A549 treated with GW870086 at 1 μM for 4 hours (cell line): ENCODE measurements at places on chromosomes 7 and 10. TPM values are rescaled to one million over a fixed set of nuclear protein-coding genes. Genes with fewer than 3 reads are reported as not detected.

ZDHHC16 gene
- 42.5 to 52.2 TPM (median 50.0 TPM) in 5 replicates for total RNA-seq

ABCB1 gene
- total RNA-seq = 0.12 to 0.22 TPM (median 0.13 TPM) in 3 of 5 replicates, not detected in the others

PLPP4 gene
- total RNA-seq = 0.28 to 0.42 TPM in 2 of 5 replicates, not detected in the others

TBC1D12 gene
- 4.6 to 5.9 TPM (median 5.4 TPM) in 5 replicates for total RNA-seq

TRPV5 gene
- total RNA-seq = not detected in 5 replicates

AKR1C1 gene
- total RNA-seq = 445 to 630 TPM (median 590 TPM) in 5 replicates

NCF1 gene
- total RNA-seq = 0.12 to 0.29 TPM (median 0.14 TPM) in 4 of 5 replicates, not detected in the other
